ENCODE measurements at places on chromosomes 5 and 9.

GRCh38 chr5:171397190-171397589 lies 9.5 kb downstream of the NPM1 start:
- DNase-seq = no peak

GRCh38 chr5:17238521-17239041 lies 21.1 kb downstream of the BASP1 start:
- DNase-seq = no peak

- no peak for DNase-seq
These were observed 6.8 kb upstream of the FCHSD1 start for GRCh38 chr5:141657937-141658545.

GRCh38 chr9:115671963-115672305 lies 481.7 kb upstream of the PAPPA start:
- DNase-seq = no peak

- no peak for DNase-seq
These were observed 524.4 kb downstream of the PRR16 start for GRCh38 chr5:120988491-120988890.

- DNase-seq = peak; percentile 5
These were observed 160.8 kb downstream of the DEPDC1B start for GRCh38 chr5:60538955-60539866.

DNA sequence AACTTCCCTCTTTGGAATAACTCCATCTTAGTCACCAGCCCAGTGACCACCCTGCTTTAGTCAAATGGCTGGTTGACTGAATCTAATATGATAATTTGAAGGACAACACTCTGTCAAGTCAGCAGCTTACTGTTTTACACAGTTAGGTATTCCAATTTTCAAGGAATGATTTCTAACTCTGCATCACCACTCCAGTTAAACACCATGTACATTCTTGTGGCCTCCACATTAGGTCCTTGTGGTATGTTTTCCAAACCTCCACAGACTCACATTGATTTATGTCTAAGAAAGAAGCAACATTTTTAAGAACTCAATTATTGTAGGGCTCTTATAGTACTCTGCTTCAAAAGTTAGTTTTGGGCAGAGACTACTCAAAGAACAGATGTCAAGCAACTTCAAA lies 110.7 kb downstream of the TLE1 start:
- no peak for DNase-seq

GRCh38 chr5:124061663-124062062 lies 549.7 kb downstream of the CSNK1G3 start:
- no peak for DNase-seq

DNA sequence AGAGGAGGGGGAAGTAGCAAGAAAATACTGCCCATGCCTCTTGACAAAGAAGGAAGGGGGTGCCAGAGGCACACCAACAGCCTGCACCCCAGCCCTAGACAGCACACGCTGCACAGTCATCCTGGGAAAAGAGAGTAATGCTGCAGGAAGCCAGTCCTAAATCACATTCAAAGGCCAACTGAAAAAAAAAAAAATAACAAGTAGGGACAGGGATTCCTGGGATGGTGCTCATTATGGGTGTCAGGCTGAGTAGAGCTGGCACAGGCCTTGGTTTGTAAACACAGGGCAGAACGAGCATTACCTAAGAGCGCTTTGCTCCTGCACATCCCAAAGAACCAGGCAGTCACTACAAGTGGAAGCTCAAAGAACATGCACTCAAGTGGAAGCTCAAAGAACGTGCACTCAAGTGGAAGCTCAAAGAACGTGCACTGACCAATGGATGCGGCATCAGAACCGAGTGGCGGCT lies 7.8 kb downstream of the RAPGEF1 start:
- no peak for DNase-seq

- no peak for DNase-seq
These were observed 34.3 kb downstream of the STK10 start for GRCh38 chr5:172153695-172154094.

DNA sequence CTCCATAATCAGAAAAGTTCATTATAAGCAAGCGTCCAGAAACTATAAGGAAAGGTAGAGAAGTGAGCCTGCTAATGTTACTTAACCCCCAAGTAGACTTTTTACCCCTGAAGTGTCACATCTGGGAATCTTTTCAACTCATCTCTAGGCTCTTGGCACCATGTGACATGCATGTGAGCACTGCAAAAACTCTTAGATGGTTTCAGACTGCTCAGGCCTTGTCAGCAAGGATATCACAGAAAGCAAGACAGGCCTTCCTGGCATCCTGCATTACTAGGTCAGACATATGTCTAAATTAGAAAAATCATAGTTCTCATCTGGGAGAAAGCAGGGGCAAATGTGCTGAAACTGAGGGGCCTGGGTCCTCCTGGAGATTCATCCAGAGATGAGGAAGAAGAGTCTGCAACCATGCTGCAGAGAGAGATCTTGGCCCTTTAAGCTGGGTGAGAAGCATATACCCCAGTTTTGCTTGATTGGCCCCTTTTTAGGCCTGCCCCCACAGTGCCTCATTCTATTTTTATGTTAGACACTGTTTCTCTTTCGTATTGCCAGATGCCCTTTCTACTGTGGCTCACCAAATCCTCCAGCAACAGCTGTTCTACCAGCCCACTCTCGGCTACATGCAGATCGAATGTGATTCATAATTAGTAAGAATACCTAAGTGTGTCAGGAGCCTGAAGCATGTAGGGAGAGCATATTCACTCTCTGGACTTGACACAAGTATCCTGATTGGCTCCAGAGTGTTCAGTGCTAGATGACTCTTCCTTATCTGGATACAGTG lies 19.0 kb downstream of the TMEM8B start:
- peak; percentile 5 for DNase-seq

DNA sequence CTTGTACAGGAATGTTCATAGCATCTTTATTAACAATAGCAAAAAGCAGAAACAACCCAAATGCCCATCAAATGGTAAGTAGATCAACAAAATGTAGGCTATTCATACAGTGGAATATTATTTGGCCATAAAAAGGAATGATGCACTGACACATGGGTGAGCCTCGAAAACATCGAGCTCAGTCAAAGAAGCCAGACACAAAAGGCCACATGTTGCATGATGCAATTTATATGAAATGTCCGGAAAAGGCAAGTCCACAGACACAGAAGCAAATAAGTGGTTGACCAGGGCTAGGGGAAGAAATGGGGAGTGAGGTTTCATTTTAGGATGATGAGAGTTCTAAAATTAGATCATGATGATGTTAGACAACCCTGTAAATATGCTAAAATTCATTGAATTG lies 16.5 kb upstream of the SLC2A8 start:
- DNase-seq = no peak

DNA sequence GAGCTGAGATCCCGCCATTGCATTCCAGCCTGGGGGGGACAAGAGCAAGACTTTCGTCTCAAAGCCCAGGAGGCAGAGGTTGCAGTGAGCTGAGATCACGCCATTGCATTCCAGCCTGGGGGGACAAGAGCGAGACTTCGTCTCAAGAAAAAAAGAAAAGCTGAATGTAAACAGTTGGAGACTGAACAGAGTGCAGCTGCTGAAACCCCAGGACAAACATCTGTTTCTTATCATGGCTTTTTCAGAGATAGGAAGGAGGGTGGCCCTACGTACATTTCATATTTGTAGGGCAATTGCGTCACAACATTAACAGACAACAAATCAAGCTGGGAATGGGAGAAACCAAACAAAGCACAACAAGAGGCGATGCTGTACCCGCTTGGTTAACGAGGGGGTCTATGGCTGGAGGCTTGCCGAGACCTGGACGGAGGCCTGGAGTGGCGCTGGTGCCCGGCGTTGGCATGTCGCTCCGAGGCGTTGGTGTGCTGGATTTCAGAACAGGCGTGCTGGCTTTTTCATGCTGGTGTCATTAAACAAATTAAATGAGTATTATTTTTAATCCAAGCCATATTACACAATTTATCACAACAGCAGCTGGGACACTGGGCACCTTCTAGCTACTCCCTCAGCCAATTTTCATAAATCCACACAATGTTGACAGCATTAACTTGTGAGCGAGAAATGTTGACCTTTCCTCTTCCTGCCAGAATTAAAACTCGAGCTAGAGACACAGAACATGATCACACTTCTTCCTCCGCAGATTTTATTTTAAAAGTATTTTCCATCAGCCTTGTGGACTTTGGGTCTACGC lies 76.1 kb downstream of the TLE1 start:
- no peak for DNase-seq

GRCh38 chr9:79623799-79624721 lies 52.3 kb downstream of the TLE4 start:
- DNase-seq = peak; percentile 56

DNA sequence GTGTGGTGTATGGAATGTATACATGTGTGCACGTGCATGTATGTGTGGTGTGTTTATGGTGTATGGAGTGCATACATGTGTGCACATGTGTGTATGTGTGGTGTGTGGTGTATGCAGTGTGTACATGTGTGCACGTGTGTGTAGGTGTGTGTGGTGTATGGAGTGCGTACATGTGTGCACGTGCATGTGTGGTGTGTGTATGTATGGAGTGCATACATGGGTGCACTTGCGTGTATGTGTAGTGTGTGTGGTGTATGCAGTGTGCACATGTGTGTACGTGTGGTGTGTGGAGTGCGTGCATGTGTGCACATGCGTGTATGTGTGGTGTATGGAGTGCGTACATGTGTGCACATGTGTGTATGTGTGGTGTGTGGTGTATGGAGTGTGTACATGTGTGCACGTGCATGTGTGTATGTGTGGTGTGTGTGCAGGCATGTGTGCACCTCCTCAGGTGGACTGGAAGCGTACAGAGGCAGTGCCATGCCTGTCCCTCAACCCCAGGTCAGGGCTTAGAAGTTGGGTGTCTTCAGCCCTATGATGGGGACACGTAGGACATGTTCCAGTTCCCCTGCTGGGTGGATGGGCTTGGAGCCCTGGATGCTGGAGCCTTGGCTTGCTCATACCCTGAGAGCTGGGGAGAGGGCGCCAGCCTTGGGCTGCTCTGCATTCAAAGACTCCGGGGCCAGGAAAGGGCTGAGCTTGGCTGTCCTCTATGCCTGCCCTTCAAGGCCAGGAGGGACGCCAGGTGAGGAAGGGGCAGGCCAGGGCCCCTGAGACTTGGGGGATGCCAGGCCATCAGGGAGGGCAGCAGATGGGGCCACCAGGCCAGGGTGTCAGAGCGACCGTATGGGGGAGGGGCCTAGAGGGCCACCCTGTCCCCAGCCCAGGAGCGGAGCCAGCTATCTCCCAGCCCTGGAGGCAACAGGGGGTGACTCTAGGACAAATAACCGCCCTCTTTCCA lies 12.2 kb downstream of the MYMK start:
- no peak for DNase-seq

DNA sequence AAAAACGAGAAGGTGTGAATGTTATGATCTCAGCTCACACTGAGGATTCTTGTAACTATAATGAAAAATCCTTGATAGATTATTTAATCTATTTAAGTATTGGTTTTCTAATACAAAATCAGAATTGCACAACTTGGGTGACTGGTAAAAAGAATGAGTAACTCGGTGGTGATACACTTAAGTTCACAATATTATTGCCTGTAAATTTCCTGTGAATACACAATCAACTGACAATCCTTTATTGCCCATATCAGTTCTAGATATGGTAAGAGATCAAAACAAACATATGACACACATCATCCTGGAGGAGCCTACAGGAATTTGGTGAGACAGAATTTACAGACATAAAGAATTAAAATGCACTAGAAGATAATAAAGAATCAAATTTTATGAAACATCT lies 14.1 kb upstream of the LURAP1L start:
- DNase-seq = no peak

- no peak for DNase-seq
These were observed 44.1 kb downstream of the C9orf50 start for GRCh38 chr9:129576546-129577543.

DNA sequence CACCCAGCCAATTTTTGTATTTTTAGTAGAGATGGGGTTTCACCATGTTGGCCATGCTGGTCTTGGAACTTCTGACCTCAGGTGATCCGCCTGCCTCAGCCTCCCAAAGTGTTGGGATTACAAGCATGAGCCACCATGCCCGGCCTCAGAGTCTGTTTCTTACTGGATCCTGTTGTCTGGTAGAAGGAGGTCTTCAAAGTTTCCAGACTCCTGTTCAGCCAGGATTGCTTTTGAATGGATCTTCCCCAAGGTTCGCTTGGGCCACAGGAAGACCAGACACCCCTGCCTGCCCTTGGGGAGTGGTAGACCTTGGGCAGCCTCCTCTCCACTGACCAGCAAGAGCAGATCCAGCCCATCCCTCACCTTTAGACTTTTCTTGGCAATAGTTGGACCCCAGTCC lies 7.6 kb upstream of the LCN2 start:
- no peak for DNase-seq

GRCh38 chr9:130905125-130905901 lies 8.7 kb upstream of the QRFP start:
- DNase-seq = no peak

DNA sequence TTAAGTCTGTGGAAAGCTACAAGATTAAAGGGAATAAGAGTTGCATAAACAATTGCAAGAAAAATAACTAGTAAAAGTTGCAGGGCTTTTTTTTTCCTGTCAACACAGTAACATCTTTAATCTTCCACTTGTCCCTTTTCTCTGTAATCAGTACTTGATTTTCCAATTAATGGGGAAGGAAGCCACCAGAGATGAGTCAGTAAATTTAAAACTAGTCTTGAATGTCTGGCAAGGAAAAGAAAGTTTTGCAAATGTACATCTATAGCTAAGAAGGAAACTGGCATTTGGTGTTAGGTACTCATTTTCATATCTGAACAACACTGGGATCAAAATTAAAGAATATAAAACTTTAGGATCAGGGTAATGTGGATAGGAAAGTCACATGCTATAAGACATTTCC lies 17.1 kb downstream of the DAP start:
- DNase-seq = no peak

DNA sequence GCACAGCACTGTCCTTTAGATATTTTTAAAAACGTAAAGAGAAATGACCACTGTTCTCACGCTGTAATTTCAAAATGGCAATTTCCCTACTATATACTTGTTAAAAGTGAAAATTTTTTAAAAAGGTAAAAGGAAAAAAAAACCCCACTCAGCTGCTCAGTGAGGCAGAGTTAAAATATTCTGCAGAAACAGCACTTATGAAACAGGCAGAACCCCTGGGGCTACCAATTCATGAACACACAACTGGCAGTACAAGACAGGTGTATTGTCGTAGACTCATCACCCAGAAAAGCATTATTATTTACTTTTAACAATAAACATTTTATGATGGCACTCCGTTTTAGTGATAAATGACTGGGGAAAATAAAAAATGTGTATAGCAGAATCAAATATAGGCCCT lies 1.5 kb upstream of the RASGRF2 start:
- no peak for DNase-seq

DNA sequence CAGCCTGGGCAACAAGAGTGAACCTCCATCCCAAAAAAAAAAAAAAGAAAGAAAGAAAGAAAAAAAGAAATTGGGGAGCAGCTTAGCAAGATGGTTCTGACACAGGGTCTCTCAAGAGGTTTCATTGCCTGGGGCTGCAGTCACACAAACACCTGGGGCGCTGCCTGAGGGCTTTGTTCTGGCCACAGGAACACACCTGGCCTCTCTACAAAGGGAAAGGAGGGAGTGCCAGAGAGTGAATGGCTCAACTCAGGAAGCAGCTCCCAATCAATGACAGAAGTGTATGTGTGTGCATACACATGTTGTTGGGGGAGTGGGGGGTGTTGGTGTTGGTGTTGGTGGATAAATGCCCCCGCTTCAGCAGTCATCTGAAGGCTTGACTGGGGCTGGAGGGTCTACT lies 32.4 kb upstream of the CTNNA1 start:
- no peak for DNase-seq

- DNase-seq = no peak
These were observed 211.6 kb downstream of the SPOCK1 start for GRCh38 chr5:137287569-137287968.

GRCh38 chr9:130128733-130129431 lies 43.3 kb upstream of the NCS1 start:
- peak; percentile 64 for DNase-seq

All from CD4-positive, alpha-beta T cell treated with Interleukin-1 beta for 1 hour (primary cell).